Gastroesophageal sphincter (tissue), 4 donors: ENCODE measurements at places on chromosomes 4 and X.

DNA sequence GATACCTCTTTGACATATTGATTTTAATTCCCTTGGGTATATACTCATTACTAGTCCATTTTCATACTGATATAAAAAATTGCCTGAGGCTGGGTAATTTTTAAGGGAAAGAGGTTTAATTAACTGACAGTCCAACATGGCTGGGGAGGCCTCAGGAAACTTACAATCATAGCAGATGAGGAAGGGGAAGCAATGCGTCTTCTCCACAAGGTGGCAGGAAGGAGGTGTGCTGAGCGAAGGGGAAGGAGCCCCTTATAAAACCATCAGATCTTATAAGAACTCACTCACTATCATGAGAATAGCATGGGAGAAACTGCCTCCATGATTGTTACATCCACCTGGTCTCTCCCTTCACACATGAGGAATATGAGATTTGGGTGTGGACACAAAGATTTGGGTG, 42.4 kb downstream of the MSX1 start:
- H3K36me3 ChIP-seq: no peaks in the 10 kb centered on the region
- no peaks in the 10 kb centered on the region for H3K4me1 ChIP-seq
- H3K27me3 ChIP-seq: peaks cover 35% of the 10 kb centered on the region
- no peak overlapping the region for H3K27ac ChIP-seq

- H3K27ac ChIP-seq: no peak overlapping the region
- H3K4me1 ChIP-seq: no peaks in the 10 kb centered on the region
- H3K36me3 ChIP-seq: no peaks in the 10 kb centered on the region
- no peak overlapping the region for H3K4me3 ChIP-seq
Measured at GRCh38 chr4:82758701-82759685, 39.6 kb downstream of the SCD5 start.

DNA sequence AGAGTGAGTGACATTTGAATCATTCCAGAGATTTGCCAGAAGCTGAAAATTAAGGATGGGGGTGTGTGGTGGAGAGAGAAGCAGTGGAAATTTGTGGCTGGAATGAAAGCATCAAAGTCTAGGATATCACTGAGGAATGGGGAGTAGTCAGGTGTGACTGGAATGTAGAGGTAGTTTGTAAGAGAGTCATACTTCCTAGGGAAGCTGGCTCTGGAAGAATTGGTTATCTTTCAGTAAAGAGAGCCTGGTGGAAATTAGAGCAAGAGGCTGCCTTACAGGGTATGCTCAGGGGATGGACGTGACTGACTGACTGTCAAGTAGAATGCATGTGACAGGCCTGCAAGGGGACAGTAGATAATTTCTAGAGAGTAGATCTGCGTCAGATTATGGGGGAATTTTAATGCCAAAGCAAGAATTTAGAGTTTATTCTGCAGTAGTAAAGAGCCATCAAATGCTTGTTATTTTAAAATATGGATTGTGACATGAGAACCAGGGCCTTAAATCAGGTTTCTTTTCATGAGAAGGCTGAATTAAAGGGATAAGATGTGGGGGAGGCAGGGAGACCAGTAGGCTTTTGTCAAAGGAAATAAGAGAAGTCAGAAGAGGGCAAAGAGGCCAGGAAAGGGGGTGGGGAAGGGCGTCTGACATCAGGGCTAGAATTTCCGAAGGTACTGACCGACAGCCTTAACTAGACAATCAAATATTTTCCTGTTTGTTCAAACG, 109.9 kb downstream of the AFF1 start:
- H3K4me1 ChIP-seq: peaks cover 12% of the 10 kb centered on the region
- H3K27me3 ChIP-seq: no peaks in the 10 kb centered on the region
- H3K36me3 ChIP-seq: no peaks in the 10 kb centered on the region
- no peak for ATAC-seq
- peak overlapping the region; percentile 83 for H3K27ac ChIP-seq

DNA sequence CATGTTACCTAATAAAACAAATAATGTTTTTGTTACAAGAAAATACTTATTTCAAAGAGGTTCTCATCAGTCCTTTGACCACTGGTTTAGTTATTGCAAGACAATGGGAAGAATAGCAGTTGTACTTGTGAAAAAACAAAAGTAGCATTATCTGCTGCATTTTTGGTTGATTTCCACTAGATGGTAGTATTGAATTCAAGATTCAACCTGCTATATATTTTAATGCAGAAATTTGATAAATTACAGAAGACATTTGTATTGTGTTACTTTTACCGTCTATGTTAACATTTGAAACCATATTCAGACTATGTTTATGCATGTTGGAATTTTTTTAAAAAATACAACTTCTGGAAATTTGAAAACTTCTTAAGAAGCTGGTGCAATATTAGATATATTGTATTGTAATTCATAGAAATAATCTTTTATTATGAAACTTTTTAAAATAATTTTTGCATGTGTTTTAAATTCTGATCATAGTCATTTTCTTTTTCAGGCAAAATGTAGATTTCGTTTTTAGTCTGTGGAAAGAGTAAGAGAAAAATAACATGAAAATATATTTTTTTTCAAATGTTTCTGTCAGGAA, 56.4 kb downstream of the SPCS3 start:
- H3K27ac ChIP-seq: no peak overlapping the region
- no peaks in the 10 kb centered on the region for H3K4me1 ChIP-seq
- no peaks in the 10 kb centered on the region for H3K36me3 ChIP-seq
- H3K4me3 ChIP-seq: no peak overlapping the region

DNA sequence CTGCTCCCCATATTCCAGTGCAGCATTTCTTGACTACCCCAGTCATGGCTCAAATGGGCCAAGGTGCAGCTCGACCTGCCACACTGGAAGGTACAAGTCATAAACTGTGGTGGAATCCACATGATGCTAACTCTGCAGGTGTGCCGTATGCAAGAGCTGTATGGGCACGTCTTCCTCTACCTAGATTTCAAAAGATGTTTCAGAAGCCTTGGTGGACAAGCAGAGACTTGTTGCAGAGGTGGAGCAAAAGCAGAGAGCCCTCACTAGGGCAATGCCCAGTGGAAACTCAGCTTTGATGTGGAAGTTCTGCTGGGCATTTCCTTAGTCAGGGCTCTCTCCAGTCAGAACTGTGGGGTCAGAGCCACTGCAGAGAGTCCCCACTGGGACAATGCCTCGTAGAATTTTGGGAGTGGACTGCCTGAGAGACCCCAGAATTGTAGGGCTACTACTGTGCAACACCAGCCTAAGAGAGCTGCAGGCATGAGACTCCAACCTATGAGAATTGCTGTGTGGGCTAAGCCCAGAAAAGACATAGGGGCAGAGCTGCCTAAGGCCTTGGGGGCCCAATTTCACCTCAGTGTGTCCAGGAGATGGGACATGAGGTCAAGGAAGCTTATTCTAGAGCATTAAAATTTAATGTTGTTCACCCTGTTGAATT, 65.7 kb downstream of the BEX3 start:
- ATAC-seq: no peak
- H3K27me3 ChIP-seq: no peaks in the 10 kb centered on the region
- no peaks in the 10 kb centered on the region for H3K4me1 ChIP-seq
- H3K27ac ChIP-seq: no peak overlapping the region
- H3K36me3 ChIP-seq: no peaks in the 10 kb centered on the region
- no peak overlapping the region for H3K4me3 ChIP-seq

DNA sequence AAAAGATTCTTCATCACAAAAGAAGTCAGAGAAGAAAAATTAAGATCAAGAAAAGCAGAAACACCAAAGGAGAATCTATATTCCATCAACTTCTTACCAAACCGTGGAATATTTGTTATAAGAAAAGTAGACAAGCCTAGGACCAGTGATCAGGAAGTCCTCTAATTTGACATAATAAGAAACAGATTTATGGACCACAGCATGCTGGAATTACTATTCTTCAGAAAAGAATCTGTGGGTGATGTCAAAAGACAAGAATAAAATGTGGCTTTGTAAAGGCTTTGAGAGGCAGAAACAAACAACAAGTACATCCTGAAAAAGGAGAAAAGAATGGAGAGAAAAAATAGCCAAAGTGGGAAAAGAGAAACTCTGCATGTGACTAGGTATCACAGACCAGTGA, 123.3 kb downstream of the SLC10A7 start:
- no peak overlapping the region for H3K27ac ChIP-seq
- no peaks in the 10 kb centered on the region for H3K4me1 ChIP-seq
- H3K27me3 ChIP-seq: no peaks in the 10 kb centered on the region
- H3K4me3 ChIP-seq: no peak overlapping the region
- ATAC-seq: no peak
- no peaks in the 10 kb centered on the region for H3K36me3 ChIP-seq
